ENCODE measurements at places on chromosomes 2 and 18. TPM values are rescaled to one million over a fixed set of nuclear protein-coding genes. Genes with fewer than 3 reads are reported as not detected.

GRCh38 chr2:239911641-239912071 is 113.5 kb downstream of the NDUFA10 start:
- H3K4me3 ChIP-seq, result peak overlapping the region; percentile 29
- no peaks in the 10 kb centered on the region for H3K27me3 ChIP-seq
- H3K27ac ChIP-seq, result peak overlapping the region; percentile 86
- peaks cover 38% of the 10 kb centered on the region for H3K4me1 ChIP-seq
- H3K36me3 ChIP-seq, result no peaks in the 10 kb centered on the region
- no peak for DNase-seq

- H3K27ac ChIP-seq, result no peak overlapping the region
- H3K4me1 ChIP-seq, result peaks cover 10% of the 10 kb centered on the region
- DNase-seq, result no peak
- H3K27me3 ChIP-seq, result no peaks in the 10 kb centered on the region
- no peak overlapping the region for H3K4me3 ChIP-seq
- no peaks in the 10 kb centered on the region for H3K36me3 ChIP-seq
Measured at GRCh38 chr18:62763101-62763521, 47.8 kb downstream of the PHLPP1 start.

- no peak for DNase-seq
- no peaks in the 10 kb centered on the region for H3K27me3 ChIP-seq
- no peaks in the 10 kb centered on the region for H3K4me1 ChIP-seq
- H3K4me3 ChIP-seq, result no peak overlapping the region
- H3K36me3 ChIP-seq, result no peaks in the 10 kb centered on the region
Measured at GRCh38 chr2:166167449-166167848, 39.6 kb upstream of the SCN1A start.

GRCh38 chr2:203242518-203242917 is 3.7 kb downstream of the CYP20A1 start:
- no peak overlapping the region for H3K27ac ChIP-seq
- no peak for DNase-seq
- no peaks in the 10 kb centered on the region for H3K27me3 ChIP-seq
- H3K36me3 ChIP-seq, result peaks cover 51% of the 10 kb centered on the region
- H3K4me3 ChIP-seq, result no peak overlapping the region

The WDR12 gene
- 57.5 TPM for total RNA-seq

DNA sequence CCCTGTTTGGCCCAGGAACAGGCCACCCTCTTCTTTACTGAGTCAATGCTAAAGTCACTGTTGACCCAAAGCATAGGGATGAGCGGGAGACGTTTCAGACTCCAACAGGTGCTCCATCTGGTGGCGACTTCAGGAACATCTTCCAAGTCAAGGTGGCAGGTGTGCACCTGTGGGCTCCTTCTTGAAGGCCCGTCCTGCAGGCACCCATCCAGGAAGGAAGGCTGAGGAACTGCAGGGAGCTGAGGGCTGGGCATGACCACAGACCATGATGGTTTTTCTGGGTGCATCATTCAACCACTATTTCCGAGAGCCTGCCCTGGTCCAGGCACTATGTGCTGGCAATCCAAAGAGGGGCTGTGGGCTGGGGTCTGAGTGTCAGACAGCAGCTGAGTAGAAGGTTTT is 142.8 kb downstream of the NDUFA10 start:
- DNase-seq, result no peak
- H3K27me3 ChIP-seq, result peaks cover 21% of the 10 kb centered on the region
- no peak overlapping the region for H3K4me3 ChIP-seq
- H3K27ac ChIP-seq, result no peak overlapping the region

The PLB1 gene
- 0.05 TPM for total RNA-seq

The UGT1A10 gene
- not detected for total RNA-seq

DNA sequence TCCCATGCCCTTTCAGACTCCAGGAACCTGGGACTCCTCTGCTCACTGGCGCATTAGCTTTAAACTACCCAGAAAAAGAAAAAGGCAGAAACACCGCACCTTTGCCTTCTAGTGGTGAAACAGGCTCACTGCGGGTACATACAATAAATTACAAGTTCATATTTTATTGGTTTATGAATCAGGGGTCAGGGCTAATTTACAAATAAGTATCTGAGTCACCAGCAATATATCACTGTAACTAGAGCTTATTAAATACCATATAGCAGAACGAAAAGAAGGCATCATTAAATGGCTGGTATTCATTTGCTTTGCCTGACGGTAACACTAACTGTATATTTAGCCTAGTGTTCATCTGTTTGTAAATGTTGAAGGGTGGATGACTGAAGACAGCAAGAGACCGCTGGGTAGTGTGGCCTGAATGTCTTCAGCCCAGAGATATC is 26.9 kb upstream of the DTNB start:
- H3K4me3 ChIP-seq, result no peak overlapping the region
- no peak overlapping the region for H3K27ac ChIP-seq
- DNase-seq, result no peak
- no peaks in the 10 kb centered on the region for H3K4me1 ChIP-seq
- no peaks in the 10 kb centered on the region for H3K36me3 ChIP-seq
- no peaks in the 10 kb centered on the region for H3K27me3 ChIP-seq
